Activated T-cell treated with anti-CD3 and anti-CD28 coated beads, Interleukin-2, amount 50 U/mL, for 72 hours (primary cell): ENCODE measurements at places on chromosomes 12 and 14. TPM values are rescaled to one million over a fixed set of nuclear protein-coding genes. Genes with fewer than 3 reads are reported as not detected.

The COA8 gene
- 47.8 TPM for total RNA-seq

The SETD1B gene
- total RNA-seq = 21.2 TPM

The PUS1 gene
- 37.3 TPM for total RNA-seq

The CMTM5 gene
- 0.30 TPM for total RNA-seq

The SETD3 gene
- 48.0 TPM for total RNA-seq

The CLEC4E gene
- not detected for total RNA-seq

The IL22 gene
- total RNA-seq = 5.4 TPM
